ENCODE measurements at places on chromosomes 12 and 14.

GRCh38 chr14:65104791-65105190 lies 2.5 kb upstream of the MAX start:
- no peak for DNase-seq

DNA sequence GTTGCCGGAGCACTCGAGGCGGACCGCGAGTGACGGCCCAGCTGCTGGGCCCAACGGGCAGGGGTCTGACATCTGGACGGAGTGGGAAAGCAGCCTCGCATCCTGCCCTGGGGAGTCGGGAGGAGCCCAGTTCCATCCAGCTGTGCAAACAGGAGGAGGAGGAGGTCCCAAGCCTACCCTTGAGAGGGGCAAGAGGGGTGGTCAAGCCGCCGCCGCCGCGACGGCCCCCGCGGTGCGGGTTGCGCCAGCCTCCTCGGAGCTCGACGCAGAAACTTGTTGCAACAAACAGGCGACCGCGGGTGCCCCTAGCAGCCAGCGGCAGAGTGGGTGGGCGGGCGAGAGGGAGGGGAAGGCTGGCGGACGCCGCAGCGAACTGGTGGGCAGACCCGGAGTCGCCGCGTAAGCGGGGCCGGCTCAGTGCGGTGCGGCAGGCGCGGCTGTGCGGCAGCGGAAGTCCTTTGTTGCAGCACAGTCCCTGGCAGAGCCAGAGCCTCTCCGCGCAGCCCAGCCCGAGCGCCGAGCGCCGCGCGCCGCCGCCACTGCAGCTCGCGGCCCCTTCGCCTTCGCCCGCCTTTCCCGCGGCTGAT lies at the start of gene ZBTB1:
TSS of gene ZBTB1 (plus strand) at position 461 of the 587 bp plus-strand sequence. CDS start 16,735 bp downstream, outside the sequence.
- peak; percentile 89 for DNase-seq

GRCh38 chr12:71536279-71536938 lies 96.8 kb downstream of the LGR5 start:
- DNase-seq = no peak

- no peak for DNase-seq
Observed at GRCh38 chr14:21133901-21134300, 22.0 kb downstream of the OR5AU1 start.

DNA sequence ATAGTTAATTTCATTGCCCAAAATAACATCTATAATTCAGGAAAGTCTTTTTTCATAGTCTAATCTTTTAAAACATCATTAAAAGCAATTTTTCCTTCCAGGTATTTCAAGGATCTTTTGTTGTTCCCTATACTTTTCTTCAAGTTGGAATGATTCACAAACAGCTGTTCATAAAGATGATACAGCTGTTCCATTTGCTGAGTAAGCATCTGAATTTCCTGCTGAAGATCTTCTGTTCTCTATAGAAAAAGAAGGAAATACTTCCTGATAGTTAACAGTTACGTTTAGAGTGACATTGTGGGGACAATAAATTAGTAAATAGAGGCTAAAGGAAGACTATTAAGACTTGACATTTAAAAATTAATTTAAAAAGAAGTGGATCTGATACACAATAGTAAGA lies 30.3 kb upstream of the ESR2 start:
- DNase-seq = no peak

- no peak for DNase-seq
Observed at GRCh38 chr14:71711619-71712018, 220.6 kb upstream of the RGS6 start.

GRCh38 chr12:28164644-28165275 lies 25.5 kb upstream of the CCDC91 start:
- no peak for DNase-seq

- DNase-seq = no peak
Observed at GRCh38 chr14:69842686-69843420, 36.4 kb upstream of the SMOC1 start.

GRCh38 chr14:105094193-105094907 lies 29.1 kb upstream of the GPR132 start:
- no peak for DNase-seq

DNA sequence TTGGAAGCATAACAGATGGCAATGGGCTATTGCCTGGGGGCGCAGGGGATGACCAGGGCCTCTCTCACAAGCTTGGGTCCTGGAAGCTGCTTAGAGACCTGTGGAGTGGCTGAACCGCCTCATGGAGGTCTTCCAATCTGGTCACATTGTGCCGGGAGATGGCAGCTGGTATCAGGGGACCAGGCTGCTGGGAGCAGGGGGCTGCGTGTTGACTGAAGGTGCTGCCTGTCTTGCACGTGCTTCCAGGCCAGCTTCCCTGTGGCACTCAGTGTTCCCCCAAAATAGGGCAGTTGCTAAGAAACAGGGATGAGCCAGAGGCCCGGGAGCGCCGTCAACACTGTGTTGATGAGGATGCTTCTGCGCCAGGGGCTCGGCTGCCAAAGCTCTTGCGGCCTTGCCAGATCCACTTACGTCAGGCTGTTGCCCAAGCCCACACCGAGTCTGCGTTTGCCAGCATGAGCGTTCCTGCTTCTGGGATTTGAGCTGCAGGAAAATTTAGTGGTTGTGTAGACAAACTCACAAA lies 39.8 kb downstream of the ELK3 start:
- no peak for DNase-seq

- no peak for DNase-seq
Observed at GRCh38 chr12:45969084-45969483, 21.3 kb downstream of the SCAF11 start.

GRCh38 chr12:13253966-13254760 lies 57.6 kb downstream of the EMP1 start:
- no peak for DNase-seq

Measured in CD4-positive, alpha-beta T cell treated with Interleukin-15 for 1 hour (primary cell).